Right ventricle myocardium inferior (tissue), 1 donor: ENCODE measurements at places on chromosomes 2 and 18.

- DNase-seq, result no peak
Observed at GRCh38 chr2:77484026-77484425, 38.1 kb downstream of the LRRTM4 start.

DNA sequence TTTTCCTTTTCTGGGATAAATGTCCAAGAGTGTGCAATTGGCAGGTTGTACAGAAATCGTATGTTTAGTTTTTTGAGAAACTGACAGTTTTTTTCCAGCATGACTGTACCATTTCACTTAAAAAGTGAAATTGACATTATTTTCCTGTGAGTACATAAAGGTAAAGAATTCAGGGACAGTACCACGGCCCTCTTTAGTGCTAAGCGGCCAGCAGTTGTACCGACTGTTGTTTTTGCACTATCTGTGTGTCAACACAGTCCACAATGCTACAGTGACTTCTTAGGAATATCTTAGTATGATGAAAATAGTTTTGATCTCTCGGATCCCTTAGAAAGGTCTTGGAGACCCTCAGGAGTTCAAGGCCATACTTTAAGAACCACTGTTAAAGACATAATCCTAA, 2.6 kb downstream of the LIMS1 start:
- DNase-seq, result no peak

DNA sequence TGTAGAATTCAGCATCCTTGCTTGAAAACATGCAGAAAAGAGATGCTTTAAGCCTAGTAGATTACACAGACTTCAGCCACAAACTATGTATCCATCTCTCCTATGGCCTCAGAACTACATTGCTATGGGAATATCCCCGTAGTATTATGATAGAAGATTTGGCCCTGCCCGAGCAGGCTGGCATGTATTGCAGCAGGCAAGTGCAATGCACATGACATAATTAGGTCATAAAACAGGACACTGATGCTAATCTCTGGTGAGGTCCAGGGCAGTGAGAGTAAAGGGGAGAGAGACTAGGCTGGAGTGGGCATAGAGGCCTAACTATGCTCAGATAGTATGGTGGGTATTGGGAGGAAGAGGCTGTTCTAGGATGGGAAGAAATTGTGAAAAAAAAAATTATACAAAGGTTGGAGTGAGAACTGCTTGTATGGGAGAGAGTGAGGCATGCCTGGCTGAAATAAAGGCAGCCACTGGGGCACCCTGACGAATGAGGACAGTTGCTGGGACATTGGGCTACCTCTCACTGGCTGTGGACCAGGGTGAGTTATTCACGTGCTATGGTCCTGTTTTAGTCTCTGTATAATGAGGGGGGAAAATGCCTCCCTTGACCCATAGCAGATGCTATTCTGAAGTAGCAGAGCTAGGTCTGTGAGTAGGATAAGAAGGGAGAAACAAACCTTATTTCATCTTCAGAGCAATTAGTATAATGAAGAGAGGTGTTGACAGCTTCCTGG, 1.6 kb upstream of the PLA2R1 start:
- DNase-seq, result no peak

GRCh38 chr2:112749755-112750559, 14.5 kb downstream of the CKAP2L start:
- peak; percentile 76 for DNase-seq

DNA sequence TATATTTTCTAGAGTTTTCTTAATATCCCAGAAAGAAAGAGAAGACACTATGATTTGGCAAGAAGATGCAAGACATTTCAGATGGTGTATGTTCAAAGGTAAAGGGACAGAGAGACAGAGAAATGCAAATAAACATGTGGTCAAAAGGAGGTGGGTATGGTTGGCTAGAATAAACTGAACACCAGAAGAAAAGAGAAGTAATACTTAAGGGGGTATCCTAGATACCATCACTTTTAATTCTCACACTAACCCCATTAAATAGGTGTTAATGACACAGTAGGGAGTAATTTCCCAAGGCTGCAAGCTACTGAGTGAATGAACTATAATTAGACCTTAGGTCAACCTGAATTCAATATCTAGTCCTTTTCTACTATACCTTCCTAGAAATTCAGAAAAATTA, 111.2 kb upstream of the CD226 start:
- no peak for DNase-seq

DNA sequence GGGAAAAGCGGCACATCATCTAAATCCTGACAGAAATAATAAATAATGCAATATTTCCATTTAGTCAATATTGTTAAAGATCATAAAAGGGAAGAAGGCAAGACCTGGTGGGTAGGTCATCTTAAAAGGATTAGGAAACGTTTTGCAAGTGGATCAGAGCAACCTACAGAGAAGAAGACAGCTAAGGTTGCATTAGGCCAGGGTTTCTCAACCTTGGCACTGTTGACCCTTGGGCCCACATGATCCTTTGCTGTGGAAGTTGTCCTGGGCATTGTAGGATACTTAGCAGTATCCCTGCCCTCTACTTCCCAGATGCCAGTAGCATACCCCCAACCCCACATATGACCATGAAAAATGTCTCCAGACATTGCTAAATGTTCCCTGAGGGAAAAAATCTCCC, 55.0 kb downstream of the KLF7 start:
- DNase-seq, result no peak

DNA sequence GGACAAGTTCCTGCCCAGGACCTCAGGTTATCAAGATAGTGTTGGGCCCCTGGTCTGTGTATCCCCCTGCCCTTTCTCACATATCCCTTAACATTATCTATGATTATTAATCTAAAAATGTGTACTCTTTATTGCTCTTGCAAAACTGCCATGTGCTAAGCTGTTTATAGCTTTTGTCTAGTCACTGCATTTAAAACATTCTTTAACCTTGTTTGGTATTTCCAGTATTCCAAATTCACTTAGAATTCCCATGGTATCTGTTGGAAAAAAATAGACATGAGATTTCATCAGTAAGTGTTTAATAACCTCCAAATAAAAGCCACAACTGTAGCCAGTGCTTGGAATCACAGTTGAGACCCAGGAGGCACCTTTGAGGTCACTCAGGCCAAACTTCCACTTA, 16.2 kb upstream of the GLS start:
- DNase-seq, result no peak

GRCh38 chr2:237191714-237192081, 106.0 kb downstream of the COPS8 start:
- no peak for DNase-seq

GRCh38 chr2:218959761-218960308, 369 bp downstream of the CDK5R2 start:
- DNase-seq, result no peak

DNA sequence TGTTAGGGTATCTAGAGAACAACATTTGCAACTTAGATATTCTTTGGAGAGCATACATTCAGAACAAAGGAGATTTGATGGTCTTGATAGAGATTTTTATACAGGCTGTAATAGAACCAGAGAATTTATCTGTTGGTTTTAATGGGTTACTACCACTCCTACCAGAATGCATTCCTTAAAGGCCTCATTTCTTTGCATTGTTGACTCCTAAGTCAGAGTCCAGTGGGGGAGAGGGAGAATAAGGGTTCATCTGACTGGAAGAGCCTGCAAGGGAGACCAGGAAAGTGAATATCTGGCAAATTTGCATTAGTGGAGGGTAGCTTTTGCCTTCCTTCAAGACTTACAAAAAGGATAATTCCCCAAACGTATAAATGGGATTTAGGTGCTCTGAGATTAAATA, 29.7 kb downstream of the AGPS start:
- DNase-seq, result no peak

DNA sequence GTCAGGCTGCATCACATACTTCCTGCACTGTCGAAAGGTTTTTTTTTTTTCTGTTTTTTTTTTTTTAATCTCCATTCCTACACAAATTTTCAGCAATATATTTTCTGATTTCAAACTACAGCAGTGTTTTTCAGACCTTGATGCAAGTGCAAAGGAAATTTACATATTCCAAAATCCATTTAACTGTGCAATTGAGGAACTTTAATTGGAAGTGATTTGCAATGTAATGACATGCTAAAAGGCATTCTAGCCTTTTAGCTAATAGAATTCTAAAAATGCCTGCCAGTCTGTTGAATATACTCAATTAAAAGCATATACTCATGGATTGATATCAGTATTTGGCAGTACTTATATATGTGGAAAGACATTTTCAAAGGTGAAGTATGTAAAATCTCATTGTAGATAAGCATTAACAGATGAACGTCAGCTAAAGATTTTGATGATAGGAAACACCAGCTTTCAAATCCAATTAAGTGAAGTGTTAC, 210.5 kb downstream of the OTX1 start:
- DNase-seq, result no peak

GRCh38 chr2:219627103-219628100, at the start of gene SLC4A3:
Gene SLC4A3 (plus strand): TSS chr2:219627630. CDS start chr2:219627993, 363 bp downstream.
- DNase-seq, result no peak

DNA sequence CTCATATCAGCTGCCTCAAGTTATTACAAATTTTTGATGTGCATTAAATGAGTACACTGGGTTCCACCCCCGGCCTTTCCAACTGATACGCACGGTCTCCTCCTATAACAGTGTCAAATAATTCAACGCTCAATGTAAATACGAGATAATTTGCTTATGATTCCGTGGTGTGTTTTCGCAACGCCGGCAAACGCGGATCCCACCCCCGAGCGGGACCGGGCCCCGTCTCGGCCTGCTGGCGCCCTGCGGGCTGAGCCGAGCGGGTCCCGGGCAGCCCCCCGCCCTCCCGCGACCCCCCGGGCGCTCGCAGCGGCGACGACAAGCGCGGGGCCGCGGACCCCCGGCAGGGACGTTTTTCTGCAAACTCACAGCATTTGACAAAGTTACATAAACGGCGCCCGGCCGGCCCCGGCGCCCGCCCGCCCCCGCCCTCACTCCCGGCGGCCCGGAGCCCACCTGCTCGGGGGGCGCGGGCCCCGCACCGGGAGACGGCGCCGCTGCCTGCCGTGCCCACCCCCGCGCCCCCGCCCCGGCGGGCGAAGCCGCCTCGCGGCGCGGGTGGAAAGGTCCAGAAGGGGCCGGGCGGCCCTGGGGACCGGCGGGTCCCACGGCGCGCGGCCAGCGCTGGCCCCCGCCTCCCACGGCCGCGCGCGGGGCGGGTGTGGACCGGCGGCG, 762 bp downstream of the HDAC4 start:
- DNase-seq, result no peak

DNA sequence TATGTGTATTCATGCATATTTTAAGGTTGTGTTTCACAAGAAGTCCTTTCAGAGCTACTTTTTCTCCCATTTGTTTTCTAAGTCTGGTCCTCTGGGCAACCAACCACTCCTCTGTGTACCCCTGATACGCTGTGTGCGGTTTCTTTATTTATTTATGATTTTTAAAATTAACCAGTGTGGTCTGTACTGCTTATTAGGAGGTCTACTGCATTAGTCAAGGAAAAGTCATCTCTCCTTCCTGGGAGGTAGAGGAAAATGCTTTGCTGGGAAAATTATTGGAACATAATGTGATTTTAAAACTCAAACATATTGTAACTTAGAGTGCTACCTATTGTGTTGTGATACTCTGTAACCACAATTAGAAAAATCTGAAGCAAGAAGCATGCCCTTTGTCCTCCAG, 1404.3 kb downstream of the SUCLG1 start:
- no peak for DNase-seq

DNA sequence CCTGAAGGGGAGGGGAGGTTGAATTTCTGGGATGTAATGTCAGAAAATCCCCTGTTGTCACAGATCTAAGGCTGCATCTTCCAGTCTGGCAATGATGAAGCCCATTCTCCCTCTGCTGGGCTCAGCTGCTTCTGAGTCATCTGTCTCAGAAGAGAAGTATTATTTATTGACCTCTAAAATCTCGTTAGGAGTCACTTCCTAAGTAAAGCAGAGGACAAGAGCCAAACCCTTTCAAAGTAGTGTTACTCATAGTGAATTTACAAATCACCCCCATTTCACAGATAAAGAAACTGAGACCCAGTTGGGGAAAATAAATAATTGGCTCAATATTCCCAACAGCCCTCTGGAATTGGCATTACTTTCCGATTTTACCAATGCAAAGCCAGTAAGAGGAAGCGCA, 167.3 kb upstream of the SKOR2 start:
- DNase-seq, result no peak

DNA sequence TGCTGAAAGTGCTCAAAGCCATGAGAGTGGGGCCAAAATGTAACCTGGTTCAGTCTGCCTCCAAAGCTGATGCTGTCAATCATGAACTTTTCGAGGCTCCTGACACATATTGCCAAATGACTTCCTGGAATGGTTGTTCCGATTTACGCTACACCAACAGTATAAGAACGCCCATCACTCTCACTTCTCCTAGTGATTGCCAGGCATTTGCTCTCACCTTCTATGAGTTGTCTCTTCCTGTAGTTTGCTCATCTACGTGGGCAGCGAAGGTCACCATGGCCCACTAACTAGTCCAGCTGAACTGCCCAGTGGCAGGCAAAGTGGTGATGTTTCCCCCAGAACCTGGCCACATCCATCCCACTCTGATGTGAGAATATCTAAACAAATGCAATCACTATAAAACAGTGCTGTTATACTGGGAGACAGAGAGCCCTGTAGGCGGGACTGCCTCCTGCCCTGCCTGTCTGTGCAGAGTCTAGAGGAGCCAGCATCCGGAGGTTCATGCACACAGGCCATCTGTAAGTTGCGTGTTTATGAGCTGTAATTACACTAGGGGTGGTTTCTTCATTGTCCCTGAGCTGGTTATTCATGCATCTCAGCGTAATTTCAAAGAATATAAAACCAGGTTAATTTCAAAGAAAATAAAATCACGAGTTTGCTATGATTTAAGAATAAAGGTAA, 8.8 kb upstream of the CABLES1 start:
- DNase-seq, result no peak
